ENCODE measurements at places on chromosomes 16 and 17.

DNA sequence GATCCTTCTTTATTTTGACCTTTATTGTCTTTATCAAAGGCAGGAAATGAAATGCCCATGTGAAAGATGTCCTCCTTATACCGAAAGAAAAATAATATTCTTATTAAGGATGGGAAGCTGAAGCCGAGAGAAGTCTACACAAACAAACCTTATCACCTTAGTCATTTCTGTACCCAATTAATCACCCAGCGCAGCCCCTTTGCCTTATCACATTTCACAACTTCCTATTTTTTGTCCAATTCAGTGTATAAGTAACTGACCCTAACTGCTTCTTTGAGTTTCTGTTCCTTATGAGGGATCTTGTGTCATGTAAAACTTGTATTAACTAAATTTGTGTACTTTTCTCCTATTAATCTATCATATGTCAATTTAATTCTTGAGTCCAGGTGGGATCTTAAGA, 16.4 kb upstream of the CCL23 start:
- no peak for DNase-seq

- DNase-seq = no peak
These were observed 241.6 kb upstream of the SALL1 start for GRCh38 chr16:51392521-51393187.

GRCh38 chr16:66580605-66581209, 1.4 kb downstream of the CMTM2 start:
- no peak for DNase-seq

DNA sequence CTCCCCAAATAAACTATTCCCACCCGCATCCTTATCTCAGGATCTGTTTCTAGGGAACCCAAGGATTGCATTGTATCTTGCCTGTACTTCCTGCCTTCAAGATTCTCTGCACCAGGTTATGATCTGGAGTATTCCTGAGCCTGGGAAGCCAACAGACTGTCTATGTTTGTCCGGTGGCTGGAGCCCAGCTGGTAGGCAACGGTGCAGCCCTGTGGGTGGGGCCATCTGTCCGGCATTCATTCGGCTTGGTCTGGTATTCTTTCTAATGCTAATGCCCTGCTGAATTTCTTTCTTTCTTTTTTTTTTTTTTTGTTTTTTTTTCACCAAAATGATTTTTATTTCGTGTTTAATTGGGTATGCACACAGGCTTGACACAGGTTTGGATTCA, 20.7 kb upstream of the TVP23A start:
- DNase-seq = no peak

DNA sequence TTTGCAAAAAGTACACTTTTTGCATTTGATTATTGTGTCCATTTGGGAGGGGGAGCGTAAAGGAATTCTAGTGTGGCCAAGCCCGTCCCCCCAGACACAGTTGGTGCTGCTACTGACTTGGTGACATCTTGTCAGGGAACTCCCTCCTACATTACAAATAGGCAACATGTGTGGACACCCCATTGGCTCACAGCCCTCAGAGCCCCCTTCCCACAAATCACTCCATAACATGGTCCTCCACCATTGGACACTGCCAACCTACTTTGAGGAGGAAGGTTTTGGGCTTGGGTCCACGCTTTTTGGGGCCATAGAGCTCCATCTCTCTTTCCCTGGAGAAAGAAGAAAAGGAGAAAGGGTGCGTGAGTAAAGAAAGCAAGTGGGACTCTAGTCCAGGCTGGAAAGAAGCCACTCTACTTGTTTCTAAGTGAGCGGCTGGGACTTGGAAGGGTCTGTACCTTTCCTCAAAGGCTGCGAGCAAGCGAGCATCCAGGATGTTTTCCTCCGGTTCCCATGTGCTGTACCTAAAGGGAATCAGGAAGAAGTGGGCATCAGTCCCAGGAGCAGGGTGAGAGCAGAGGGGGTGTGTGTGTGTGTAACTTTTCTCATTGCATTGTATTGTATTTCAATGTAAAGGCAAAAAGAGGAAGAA, 958 bp downstream of the CBX8 start:
- DNase-seq = no peak

- DNase-seq = peak; percentile 17
These were observed 6.6 kb upstream of the DPEP2 start for GRCh38 chr16:68005786-68006286.

GRCh38 chr16:67969254-67970039, 1.0 kb upstream of the SLC12A4 start:
- no peak for DNase-seq

- no peak for DNase-seq
These were observed 80.4 kb downstream of the ABCC12 start for GRCh38 chr16:48075398-48075797.

GRCh38 chr17:43044024-43044423, 19.0 kb downstream of the RND2 start:
- no peak for DNase-seq

DNA sequence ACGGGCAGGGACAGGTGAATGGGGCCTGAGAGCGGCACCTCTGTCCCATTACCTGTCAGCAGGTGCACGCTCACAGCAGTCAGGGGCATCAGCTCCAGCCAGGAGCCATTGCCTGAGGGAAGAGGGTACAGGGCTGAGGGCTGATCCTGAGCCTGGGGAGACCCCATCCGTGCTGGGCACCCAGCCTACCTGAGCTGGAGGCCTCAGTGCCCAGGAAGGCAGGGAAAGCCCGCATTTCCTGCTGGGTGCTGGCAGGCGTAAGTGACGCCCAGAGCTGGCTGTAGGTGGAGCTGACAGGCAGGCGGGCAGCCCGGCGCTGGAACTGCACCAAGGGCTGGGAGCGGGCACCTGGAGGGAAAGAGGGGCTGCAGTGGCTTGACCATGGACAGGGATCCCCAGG, 7.4 kb downstream of the FAM171A2 start:
- no peak for DNase-seq

DNA sequence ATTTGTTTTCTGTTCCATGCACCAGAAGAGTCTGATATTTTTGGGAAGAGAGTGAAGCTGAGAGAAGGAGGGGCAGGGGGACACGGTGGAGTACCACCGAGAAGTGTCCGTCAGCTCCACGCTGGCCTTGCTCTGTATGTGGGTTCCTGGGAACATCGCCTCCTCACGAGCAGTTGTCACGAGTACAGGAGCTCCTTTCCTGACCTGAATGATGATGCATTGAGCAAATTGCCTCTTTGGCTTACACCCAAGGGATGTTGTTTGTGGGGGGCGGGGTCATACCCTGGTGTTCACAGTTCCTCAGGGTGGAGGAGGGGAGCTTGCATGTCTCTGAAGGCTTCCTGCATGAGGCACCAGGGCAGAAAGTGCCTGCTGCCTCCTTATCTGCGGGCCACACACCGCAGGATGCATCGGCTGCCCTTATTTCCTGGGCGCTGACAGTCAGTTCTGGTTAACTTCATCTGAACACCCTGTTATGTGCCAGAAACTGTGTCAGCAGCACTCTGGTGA, 36.2 kb downstream of the RGS9 start:
- DNase-seq = peak; percentile 57

GRCh38 chr16:11359370-11359769, 14.1 kb downstream of the RMI2 start:
- DNase-seq = no peak

DNA sequence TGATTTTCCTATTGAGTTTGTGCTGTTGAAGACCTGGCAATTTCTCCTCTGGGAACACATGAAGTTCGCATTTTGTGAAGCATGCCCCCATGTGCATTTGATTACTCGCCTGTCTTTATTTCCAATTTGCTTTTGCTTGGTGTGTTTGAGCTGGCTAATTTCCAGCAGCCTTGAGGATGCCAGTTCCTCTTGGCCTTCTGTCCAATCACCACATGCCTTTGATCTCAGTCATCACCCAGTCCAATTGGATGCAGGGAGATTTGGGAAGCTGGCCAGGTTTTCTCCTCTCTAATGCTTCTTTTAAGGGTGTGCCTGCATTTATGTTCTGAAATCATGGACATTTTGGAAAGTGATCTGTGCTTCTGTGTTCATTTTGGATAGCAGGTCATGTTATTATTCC, 3.8 kb upstream of the TMEM100 start:
- DNase-seq = no peak

GRCh38 chr17:39596543-39597267, 11.0 kb downstream of the NEUROD2 start:
- no peak for DNase-seq

DNA sequence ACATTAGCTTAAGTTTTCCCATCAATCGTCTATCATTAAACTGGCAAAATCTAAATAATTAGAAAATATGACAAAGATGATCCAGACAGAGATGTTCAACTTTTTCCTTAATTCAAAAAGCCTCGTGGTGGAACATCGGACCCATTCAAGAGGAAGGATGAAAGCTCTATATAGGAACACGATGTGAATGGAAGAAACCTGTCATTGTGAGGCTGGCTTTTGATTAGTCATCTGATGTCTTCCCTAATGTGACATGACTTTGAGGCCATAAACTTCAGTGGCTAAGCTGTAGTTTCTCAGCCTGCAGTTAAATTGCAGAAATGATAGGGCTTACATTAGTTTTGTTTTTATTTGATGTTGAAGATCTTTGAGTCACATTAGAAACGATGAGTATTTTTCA, 1.0 kb downstream of the AMZ2 start:
- no peak for DNase-seq

GRCh38 chr17:81385320-81386111, 9.7 kb upstream of the BAHCC1 start:
- no peak for DNase-seq

- no peak for DNase-seq
These were observed 141.2 kb downstream of the SEC14L1 start for GRCh38 chr17:77281904-77282367.

GRCh38 chr17:28242791-28243190, 76.2 kb upstream of the TMEM97 start:
- DNase-seq = no peak

- DNase-seq = no peak
These were observed 12.2 kb downstream of the PIK3R5 start for GRCh38 chr17:8953156-8953885.
